ENCODE measurements at places on chromosomes 16 and 17.

GRCh38 chr16:79580453-79581191 is 19.9 kb downstream of the MAF start:
- DNase-seq: no peak

- peak; percentile 94 for DNase-seq
Observed at GRCh38 chr17:2054512-2055291, at the start of gene HIC1. Gene HIC1 (plus strand): TSS chr17:2055103. CDS start chr17:2056691, 1,588 bp downstream.

GRCh38 chr17:75757086-75757681 is 7.8 kb downstream of the GALK1 start:
- DNase-seq: no peak

GRCh38 chr16:61957075-61957855 is 79.0 kb downstream of the CDH8 start:
- no peak for DNase-seq

GRCh38 chr17:35953720-35954119 is 10.2 kb upstream of the LYZL6 start:
- no peak for DNase-seq

- no peak for DNase-seq
Observed at GRCh38 chr17:31511195-31511578, 119.7 kb downstream of the RAB11FIP4 start.

- no peak for DNase-seq
Observed at GRCh38 chr16:55145771-55146603, 178.0 kb upstream of the IRX6 start.

DNA sequence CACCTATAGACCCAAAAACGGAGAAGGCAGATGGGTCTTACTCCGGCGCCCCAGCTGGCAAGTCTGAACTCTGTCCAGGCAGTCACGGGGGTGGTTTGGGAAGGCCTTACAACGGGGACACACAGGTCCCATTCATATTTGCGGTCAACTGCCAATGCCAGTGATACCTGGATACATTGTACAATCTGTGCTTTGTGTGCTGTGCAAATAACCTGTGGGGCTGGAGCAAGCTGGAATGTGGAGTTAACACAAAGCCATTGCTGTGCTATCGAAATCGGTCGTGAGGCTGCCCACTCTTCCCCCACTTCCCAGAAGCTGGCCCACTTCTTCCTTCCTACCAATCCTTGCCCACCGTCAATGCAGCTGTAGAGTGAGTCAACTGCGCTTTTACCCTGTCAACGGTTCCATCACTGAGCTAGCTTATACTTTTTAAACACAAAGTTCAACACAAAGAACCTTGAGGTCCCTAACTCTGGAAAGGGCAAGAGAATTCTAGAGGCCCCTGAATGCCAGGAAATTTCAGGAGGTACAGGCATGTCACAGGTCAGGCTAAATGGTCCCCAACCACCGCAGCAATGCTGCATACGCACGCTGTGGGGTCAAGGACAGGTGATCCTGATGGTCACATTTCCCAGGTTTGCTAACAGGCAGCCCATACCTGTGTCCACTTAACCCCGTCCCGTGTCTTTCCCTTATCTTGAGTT is 122.8 kb downstream of the ZFHX3 start:
- DNase-seq: no peak

DNA sequence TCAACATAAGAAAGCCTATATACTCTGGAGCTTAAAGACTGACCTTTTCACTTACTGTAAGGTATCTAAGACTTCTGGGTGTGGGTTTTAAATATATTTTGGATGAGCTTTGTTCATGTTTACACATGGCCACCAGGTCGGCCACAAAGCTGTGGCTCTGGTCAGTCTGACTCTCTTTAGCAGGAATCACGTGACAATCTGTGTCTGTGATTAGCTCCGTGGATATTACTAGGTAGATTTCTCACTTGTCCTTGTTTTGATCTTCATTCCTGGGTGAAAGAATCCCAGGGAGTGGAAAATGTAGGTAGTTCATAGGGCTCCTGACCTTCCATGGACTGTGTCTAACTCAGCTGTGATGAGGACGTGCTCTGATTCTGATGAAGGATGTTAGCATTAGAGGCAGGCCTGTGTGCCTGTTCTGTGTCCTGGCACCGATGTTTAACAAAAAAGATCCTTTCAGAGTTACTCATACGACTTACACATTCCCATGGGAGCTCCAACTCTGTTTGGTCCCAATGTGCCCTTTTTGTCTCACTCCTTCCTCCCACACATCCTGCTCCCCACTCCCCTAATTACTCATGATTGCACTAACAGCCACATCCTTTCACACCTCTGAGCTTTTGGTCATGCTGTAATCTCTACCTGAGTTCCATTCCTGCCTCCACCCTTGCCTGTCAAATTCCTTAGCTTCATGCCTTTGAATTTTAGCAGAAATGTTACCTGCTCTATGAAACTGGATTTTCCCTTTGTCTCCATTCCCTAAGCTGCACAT is 425.1 kb downstream of the MAF start:
- DNase-seq: no peak

DNA sequence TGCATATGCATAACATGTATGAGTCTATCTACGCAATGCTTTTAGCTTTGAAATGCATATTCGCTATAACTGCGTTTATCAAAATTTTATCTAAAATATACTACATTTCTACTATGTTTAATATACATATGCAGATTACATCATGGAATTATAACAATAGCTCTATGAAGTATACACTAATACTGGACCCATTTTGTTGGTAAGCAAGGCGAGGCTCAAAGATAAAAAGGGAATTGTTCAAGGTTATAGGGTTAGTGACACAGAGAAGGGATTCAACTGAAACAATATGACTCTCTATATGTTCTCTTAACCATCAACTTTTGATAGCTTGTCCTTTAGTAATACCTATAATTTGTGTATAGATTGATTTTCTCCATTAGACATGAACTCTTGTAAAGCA is 60.9 kb upstream of the SMIM36 start:
- DNase-seq: no peak

DNA sequence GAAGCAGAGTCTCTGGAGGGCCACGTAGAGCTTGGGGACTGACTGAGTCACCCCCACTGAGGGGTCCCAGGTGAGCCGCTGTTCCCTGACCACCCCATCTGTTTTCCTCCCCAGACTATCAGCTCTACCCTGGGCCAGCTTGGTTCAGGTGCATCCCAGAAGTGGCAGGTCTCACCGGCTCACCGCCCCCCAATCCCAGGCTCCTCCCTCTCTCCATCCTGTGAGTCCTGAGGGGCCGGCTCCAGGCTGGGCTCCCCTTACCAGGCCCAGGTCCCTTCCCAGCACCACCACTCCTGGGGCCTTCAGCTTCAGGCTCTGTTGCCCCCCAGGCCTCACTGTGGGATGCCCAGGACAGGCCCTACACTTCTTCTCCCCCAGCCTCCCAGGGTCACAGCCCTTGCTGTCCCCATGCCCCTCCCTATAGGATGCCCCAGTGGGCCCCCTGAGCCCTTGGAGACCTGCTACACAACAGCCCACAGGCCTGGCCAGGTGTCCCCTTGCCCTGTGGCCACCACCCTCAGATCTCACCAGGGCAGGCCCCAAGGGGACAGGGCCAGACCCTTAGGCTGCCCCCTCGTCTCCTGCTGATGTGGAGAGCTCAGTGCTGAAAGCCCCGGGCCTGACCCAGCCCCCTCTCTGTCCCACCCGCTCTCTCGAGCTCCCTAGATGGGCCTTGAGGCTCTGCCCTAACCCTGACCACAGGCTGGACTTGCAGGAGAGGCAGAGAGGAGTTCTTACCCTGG is 40.4 kb downstream of the TNFRSF13B start:
- no peak for DNase-seq

DNA sequence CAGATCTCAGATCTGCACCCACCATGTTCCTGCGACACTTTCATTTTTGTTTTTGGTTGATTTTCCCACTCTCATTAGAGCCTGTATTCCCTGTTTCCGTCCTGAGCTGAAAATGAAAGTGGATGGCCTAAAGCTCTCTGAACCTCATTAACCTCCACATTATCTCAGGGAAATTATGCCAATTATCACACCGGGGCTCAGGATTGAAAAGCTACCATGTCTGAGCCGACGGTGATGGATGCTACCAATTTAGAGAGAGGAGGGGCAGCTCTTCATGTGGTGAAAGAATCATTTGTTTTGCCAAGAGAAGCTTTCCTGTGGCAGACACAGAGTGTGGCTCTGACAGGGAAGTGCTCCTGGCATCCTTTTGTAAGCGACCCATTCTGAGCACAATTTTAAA is 410.4 kb upstream of the CDH11 start:
- DNase-seq: peak; percentile 19

DNA sequence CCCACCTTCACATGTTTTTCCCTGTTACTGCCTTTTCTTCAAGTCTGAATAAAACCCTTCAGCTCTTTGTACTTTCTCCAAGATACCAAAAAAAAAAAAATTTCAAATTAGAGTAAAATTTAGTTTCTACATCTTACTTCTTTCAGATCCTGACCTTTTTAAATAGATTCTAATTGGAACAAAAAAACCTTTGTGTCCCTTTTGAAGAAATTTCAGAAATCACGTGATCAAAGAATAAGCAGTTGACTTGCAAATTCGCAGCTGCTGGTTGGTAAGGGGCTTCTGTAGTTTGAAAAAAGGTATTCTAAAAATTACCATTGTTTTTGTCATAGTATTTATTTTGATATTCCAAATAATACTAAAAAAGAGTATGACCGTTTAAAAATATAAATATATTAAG is 71.7 kb downstream of the CDC27 start:
- no peak for DNase-seq

- DNase-seq: no peak
Observed at GRCh38 chr16:80016731-80017326, 416.3 kb upstream of the MAF start.

- no peak for DNase-seq
Observed at GRCh38 chr16:15817446-15817845, 39.4 kb downstream of the MYH11 start.

- DNase-seq: no peak
Observed at GRCh38 chr16:81357711-81358260, 43.0 kb downstream of the GAN start.

- DNase-seq: peak; percentile 83
Observed at GRCh38 chr16:57039148-57039812, 49.9 kb downstream of the NLRC5 start.

GRCh38 chr16:60491273-60491672 is 1545.0 kb downstream of the CDH8 start:
- DNase-seq: no peak

- no peak for DNase-seq
Observed at GRCh38 chr16:27389272-27389961, 12.6 kb upstream of the IL21R start.

DNA sequence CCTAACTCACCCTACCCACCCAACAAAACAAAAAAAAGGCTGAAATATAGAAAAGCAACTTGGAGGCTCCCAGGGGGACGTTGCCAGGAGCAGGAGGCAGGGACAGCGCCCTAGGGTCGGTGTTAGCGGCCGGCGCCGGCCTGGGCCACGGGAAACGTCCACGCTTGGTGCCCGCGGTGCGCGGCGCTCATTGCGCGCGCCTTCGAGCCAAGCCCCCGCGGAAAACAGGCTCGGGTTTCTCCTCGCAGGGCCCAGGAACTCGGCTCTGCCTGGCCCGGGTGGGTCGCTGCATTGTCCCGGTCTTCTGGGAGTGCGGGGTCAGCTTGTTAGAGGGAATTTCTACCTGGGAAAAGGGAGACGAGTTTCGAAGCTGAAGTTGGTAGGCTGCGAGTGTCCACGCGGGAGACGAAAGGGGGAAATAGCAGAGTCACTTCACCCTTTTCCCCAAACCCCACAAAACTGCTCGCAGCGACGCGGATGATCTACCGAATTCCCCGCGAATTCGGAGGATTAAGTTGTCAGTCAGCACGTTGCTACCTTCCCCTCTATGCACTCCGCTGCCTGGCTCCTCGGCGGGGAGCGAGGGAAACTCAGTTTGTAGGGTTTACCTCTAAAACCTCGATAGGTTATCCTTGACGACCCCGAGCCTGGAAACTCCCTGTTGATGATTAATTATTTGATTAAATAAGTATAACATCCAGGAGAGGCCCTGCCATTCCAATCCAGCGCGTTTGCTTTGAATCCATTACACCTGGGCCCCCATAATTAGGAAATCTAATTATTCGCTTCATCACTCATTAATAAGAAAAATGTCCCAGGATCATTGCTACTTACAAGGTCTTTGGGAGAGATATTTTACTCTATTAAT is 751 bp upstream of the FOXC2 start:
- DNase-seq: no peak

DNA sequence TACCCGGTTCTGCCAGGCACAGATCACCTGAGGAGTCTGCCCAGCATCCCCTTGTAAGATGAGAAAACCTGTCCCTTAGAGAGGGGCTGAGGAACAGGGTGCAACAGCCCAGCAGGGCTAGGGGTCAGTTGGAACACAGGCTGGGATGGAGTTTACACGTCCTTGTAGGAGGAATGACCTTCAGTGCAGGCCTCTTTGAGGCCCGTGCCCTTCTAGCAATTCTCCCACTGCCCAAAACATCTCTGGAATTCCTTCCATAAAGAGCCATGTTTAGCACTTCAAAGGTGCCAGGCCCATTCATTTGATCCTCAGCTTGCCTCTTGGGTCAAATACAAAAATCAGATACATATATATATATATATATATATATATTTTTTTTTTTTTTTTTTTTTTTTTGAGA is 4.5 kb downstream of the CTNS start:
- DNase-seq: no peak

GRCh38 chr17:51512220-51512907 is 252.0 kb downstream of the UTP18 start:
- no peak for DNase-seq

DNA sequence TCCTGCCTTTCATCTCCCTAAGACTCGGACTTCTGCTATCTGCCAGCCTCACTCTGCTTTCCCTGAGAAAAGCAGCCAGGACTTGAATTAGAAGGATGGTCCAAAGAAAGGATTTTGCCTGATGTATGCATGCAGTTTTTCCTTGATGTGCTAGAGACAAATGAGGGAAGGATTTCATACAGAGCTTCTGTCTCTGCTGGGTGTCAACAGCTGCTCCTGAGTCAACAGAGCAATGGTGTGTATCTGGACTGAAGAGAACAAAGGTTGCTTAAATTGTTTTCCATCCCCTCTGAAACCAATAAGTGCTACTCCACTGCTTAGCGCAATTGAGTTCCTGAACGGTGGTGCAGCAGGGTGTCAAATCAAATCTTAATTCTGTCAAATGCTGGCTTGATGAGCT is 680.6 kb upstream of the C16orf82 start:
- DNase-seq: no peak

- DNase-seq: no peak
Observed at GRCh38 chr17:50892101-50892776, 26.1 kb upstream of the TOB1 start.

DNA sequence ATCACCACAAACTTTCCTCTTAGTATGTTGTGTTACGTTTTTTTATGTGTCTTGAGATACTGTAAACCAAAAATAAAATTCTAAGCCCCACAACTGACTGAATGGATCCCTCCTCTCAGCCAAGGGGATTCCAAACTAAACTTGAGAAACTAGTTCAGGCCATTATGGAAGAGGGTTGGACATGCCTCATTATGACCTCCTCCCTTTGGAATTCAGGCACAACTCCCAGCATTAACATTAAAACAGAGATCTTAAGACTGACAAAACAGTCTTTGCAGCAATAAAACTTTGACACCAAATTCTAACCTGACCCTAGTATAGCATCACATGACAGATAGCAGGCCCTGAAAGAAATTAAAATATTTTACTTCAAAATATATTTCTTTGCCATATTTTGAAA is 51.1 kb upstream of the SLC47A1 start:
- peak; percentile 70 for DNase-seq

- DNase-seq: no peak
Observed at GRCh38 chr17:56157845-56158244, 4.6 kb downstream of the ANKFN1 start.
